ENCODE measurements at places on chromosomes 3 and 15.

GRCh38 chr15:80937718-80938117, 51.9 kb downstream of the MESD start:
- DNase-seq, result no peak

DNA sequence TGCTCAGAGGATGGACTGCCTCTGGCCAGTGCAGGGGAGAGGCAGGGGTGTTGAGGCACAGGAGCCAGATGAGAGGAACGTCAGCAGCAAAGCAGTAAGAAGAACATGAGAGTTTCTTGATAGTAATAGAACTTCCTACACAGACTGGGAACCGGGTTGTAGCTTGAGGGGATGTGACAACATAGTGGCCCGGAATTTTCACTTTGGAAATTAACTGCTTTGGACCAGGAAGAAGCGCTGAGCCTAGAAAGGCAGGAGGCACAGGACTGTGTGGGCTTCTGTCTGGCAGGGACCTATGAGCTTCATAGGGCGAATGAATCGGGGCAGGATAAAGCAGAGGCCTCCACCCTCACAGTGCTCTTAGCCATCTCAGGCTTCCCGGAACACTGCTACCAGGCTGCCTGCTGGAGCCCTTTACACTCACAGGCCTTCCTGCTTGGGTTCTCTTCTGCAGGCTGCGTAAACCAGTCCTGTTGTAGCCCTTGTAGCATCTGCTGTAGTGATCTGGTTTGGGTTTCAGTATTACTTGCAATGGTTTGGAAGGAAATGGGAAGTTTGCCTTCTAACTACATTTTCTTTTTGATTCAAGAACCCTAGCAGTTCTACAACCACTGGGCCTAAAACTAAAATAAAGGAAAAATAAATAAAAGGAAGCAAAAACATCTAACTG, 3.3 kb upstream of the ADPGK start:
- DNase-seq, result no peak

- no peak for DNase-seq
These were observed 100.7 kb upstream of the IL12A start for GRCh38 chr3:159887911-159888310.

DNA sequence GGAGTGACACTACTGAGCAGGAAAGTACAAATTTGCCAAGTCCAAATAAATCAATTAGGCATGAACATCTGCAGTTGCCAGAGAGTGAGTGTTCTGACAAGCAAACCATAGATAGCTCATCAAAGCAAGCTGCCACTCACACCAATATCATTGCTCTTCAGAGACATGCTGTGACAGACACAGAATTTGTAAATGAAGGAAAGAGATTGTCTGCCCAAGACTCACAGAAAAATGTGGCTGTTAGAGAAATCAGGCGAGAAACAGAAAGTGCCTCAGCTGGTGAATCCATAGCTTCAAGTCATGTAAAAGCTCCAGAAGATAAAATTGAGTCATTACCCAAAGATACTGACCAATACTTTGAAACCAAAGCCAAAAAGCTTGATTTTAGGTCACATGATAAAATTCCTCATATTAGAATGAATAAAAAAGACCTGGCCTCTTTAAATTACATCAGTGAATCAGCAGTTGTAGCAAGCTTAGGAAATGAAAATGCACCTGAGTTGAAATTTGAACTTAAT, 50.8 kb downstream of the CRYBG3 start:
- DNase-seq, result no peak

DNA sequence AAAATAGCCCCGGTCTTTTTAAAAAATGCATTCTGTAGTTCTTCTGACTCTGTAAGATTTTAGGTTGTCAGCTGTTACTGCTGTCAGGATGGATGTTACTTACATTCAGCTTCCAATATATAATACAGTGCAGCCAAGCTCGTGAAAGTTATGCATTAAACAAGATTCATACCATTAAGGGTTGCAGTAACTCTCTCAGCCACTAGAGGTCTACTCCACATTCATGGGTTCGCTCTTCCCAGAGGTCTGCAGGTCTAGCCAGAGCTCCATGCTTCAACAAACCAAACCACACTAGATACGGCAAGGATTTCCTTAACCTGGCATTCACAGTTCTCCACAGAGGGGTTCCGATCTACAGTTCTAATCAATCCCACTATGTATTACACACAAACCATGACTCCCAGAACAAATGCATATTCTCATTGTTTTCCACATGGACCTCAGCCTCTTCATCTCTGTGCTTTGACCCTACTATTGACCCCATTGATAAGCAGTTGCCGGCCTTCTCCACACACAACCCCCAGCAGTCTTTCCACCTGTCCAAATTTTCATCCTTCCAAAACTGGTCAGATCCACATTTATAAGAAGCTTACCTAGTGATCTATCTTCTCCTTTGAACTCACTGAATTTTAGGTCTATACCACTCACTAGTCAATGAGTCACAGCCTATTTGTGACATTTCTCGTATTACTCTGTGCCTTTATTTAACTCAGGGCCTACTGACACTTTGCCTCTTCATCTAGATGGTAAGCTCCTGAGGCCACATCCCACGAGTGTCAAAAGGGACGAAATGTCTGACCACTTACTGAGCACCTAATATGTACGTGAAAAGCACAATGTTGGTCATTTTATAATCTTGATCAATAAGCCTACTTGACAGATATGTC, 33.7 kb downstream of the RORA start:
- peak; percentile 58 for DNase-seq

DNA sequence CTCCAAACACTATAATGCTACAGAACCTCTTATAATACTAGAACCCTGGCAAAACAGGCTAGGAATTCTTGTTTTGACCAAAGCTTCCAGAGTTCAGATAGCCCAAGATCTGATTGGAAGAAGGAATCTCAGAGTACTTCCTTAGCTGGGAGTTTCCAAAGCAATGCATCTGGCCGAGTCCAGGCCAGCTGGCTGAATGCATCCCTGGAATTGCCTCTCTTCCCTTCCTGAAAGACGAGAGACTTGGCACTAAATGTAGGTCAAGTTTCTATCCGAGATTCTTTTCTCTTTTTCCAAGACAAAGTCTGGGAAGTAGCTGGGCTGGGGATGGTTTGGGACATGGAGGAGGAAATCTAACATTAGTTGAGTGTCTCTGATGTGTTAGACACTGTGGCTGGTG, 68.7 kb upstream of the ADPGK start:
- DNase-seq, result no peak

- DNase-seq, result peak; percentile 70
These were observed 236.3 kb upstream of the LRTM1 start for GRCh38 chr3:55164191-55164590.

GRCh38 chr3:169663951-169664820, 674 bp upstream of the MECOM start:
- DNase-seq, result no peak

DNA sequence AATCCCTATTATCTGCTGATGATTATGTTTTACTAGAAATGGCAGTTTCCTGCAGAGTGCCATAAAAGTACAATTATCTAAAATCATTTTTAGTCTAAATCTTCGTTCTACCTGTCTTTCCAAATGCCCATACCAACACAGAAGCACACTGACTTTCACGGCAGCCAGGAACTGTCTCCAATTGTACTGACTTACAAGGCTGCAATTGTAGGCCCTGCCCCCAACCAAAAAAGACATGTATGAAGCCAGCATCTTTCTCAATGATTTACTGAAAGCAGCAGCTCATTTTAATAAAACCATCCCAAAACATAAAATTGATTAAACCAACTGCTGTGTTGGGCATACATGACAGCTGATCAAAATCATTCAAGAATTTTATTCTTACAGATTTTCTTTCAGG, 119.0 kb downstream of the TBC1D5 start:
- DNase-seq, result no peak

DNA sequence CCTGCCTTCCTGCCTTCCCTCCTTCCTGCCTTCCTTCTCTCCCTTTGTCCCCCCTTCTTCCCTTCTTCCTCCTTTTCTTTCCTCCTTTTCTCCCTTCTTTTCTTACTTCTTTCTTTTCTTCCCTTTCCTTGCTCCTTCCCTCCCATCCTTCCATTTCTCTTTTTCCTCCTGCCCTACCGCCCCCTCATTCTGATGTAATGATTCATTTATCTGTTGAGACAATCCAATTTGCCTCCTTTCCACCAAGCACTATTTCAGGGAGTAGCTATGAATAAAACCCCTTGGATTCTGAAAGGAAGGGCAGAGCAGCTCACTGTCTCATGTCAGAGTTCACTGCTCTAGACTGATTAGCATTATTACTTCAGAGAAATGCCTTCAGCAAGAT, 462.6 kb downstream of the PDCD6IP start:
- DNase-seq, result peak; percentile 48

DNA sequence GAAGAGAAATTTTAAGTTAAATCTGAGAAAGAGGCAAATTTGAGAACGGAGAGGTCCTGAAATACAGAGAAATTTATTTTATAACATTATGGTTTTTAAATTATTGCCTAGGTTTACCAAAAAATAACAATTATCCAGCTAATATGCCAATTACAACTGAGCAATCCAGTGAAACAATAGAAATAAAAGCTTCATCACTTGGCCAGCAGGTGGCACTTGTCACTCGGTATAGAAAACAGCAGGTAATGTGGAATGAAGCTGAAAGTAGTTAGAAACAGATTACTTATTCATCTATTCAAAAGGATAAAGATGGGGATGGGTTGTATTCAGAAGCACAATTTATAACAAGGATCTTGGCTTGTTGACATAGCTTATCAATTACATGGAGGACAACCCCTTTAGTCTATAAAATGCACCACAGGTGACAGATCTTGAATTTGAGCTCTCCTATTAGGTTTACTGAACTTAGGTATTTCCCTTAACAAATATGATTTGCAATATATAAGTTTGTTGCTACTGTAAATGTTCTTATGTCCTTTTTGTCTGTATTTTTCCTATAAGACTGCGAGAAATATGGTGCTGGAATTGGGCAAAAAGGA, 70.1 kb upstream of the GUCA1C start:
- peak; percentile 49 for DNase-seq

DNA sequence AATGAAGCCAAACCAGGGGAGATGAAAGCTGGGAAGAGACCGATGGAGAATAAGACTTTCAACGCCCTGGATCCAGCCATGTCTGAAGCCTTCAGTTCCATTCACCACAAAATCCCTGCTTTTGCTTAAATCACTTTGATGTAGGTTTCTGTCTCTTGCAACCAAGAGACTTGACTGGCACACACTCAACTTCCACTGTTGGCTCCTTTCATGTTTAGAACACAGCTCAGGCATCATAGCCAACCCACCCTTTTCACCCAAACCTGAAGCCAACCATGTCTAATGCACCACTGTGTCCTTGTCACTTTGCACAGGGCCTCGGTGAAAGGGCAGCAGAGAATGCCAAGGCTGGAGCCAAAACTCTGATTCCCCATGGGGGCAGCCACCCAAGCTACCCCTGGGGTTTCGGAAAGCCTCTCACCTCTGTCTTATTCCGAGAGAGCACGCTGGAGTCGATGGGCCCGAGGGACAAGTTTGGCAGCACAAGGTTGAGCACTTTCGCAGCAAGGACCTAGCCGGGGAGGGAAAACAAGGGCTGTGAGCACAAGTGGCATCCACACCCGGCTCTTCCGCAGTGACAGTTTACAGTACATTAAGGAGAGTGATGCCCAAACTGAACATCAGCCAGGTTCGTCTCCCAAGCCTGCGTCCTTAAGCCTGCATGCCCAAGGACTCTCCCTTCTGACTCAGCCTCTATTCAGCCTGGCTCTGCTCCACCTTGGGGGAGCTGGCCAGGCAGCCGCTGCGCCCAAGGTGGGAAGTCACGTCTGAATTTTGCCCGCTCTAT, 37.6 kb downstream of the ABTB1 start:
- DNase-seq, result no peak

GRCh38 chr15:33111041-33111451, 83.5 kb downstream of the FMN1 start:
- peak; percentile 68 for DNase-seq

GRCh38 chr3:13080591-13080990, 7.4 kb upstream of the IQSEC1 start:
- no peak for DNase-seq

- peak; percentile 55 for DNase-seq
These were observed 15.9 kb downstream of the RPLP1 start for GRCh38 chr15:69468241-69469121.

GRCh38 chr3:143307613-143308183, 188.1 kb downstream of the CHST2 start:
- peak; percentile 56 for DNase-seq

DNA sequence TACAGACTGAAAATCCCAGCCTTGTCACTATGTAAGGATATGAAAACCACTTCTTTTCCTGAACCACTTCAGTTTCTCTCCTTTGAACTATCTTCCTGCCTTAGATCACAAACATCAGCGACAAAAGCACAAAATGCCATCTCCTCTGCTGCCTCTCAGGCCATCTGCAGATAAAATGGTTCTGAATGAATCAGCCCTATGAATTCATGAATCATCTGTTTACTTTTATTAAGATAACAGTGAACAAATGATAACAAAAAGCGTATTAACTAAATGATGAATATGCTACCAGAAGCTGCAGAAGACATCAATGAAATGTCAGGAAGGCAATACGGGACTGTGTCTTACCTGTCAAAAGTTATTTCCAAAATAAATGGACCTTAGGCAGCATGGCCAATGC, 928.1 kb downstream of the ROBO1 start:
- DNase-seq, result peak; percentile 34

GRCh38 chr15:64100958-64101357, 5.2 kb downstream of the SNX1 start:
- no peak for DNase-seq

DNA sequence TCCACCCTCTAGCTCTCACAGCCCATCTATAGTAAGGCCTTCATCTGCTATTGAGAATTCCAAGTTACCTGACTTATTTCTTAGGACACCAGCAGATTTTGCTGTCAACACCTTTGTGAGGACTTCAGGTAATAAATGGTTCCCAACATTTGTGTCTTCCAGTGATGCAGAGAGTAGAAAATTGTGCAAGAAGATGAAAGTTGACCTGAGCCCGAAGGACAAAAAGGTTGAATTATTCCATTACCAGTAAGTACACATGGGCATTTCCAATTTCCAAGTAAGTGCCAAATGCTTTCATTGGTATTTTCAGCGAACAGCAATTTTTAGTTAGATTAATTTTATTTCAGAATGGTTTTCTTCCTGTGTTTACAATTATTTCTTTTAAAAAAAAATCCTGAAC, 35.4 kb downstream of the PDIA5 start:
- no peak for DNase-seq

DNA sequence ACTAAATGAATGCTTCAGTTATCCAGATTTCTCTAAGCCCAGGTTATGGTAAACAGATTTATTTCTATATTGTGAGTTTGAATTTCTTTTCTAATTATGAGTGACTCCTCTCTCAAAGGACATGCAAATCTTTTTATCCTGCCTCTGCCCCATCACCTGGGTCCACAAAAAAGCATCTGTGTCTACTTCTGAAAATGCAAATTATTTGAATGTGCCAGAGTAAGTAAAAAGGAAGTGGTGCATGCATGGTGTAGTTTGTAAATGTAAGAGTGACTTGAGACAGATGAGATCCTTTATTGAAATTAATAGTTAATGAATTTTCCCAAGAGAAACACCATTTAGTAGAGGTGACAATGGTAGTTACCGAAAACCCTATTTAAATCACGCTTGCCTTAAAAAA, 26.9 kb downstream of the MCTP2 start:
- no peak for DNase-seq

DNA sequence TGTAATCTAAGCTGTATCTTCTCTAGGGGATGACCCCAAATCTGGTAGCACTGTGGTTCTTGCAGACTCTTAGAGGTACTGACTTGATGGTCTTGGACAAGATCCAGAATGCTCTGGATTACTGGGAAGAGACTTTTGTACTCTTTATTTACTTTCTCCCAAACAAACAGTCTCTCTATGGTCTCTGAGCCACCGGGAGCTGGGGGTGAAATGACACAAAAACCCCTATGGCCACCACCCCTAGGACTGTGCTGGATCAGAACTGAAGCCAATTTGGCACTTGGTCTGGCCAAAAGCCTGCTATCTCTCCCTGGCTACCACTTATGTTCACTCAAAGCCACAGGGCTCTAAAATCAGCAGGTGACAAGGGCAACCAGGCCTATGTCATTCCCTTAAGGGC, 50.2 kb upstream of the SI start:
- DNase-seq, result no peak
